ENCODE measurements at places on chromosomes 12 and 14. TPM values are rescaled to one million over a fixed set of nuclear protein-coding genes. Genes with fewer than 3 reads are reported as not detected.
A peak's percentile ranks its signal among the peaks of the same experiment; 100 is the strongest.

The TEX22 gene
- 0.13 TPM for total RNA-seq

GRCh38 chr12:6329703-6330064, 12.2 kb downstream of the TNFRSF1A start:
- DNase-seq, result no peak

- no peak for DNase-seq
Observed at GRCh38 chr12:92702754-92703679, at the start of gene PLEKHG7. Gene PLEKHG7 (plus strand): TSS chr12:92702989. CDS start chr12:92706632, 3,643 bp downstream.

GRCh38 chr12:47110011-47110541, 30.3 kb upstream of the AMIGO2 start:
- DNase-seq, result no peak

GRCh38 chr14:31449971-31450610, 7.2 kb downstream of the DTD2 start:
- no peak for DNase-seq

The PMEL gene
- total RNA-seq, result 0.33 TPM

DNA sequence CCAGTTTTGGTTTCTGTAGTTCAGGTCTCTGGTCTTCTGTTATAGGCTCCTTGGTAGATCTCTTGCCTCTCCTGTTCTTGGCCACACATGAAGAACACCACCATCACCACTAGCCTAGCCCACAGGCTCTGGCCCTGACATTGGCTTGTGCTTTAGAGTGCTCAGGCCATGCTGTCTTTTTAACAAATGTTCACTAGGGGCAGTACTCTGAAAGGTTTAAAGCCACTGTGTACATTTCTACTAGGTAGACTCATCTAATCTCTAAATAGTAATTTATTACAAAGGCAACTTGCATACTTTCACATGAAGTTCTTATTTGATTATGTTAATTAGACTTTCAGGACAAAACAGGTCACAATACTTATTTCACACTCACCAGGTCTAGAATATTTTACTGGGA, 38.3 kb downstream of the PDE6H start:
- DNase-seq, result no peak

DNA sequence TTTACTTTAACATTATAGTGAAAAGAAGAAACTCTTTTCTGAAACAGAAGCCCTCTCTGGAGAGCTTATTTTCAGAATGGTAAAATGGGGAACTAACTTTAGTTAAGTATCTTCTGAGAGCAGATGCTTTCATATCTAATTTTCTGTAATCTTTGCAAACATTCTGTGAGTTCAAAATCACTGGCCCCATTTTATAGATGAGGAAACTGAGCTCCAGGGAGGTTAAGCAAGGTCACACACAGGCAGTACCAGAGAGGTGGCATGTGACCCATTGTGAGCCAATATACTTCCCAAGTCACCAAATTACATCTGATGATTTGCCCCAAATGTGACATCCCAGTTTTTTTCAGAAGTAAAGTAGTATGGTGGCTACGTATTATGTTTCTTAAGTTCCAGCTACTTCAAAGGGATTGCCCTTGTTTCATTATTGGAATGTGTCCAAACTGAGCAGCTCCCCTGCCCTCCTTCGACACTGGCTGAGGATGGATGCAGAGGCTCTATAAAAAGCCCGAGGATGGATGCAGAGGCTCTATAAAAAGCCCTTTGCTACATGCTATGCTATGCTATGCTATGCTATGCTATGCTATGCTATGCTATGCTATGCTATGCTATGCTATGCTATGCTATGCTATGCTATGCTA, 36.2 kb upstream of the NUDT4 start:
- DNase-seq, result no peak

GRCh38 chr12:30753233-30753632, 1.5 kb downstream of the CAPRIN2 start:
- DNase-seq, result peak; percentile 3

GRCh38 chr12:128140551-128140950, 126.4 kb upstream of the TMEM132C start:
- DNase-seq, result no peak

DNA sequence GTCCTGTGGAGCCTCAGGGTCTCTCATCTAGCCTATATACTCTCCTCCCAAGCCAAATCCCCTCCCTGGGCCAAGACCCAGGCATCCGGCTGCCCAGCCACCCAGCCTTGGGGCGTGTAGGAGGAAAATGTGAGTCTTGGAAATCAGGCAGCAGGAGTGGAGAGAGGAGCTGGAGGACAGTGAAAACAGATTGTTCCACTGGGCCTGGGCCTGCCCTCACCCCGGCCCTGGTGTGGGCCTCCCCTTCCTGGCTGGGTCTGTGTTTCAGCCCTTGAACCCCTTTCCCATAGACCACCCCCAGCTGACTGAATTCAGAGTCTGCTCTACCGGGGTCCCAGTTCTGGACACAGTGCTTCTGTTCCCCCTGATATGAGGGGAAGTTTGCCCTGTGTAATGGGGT, 6.7 kb downstream of the ITGA5 start:
- DNase-seq, result no peak

The KRT72 gene
- total RNA-seq, result not detected

DNA sequence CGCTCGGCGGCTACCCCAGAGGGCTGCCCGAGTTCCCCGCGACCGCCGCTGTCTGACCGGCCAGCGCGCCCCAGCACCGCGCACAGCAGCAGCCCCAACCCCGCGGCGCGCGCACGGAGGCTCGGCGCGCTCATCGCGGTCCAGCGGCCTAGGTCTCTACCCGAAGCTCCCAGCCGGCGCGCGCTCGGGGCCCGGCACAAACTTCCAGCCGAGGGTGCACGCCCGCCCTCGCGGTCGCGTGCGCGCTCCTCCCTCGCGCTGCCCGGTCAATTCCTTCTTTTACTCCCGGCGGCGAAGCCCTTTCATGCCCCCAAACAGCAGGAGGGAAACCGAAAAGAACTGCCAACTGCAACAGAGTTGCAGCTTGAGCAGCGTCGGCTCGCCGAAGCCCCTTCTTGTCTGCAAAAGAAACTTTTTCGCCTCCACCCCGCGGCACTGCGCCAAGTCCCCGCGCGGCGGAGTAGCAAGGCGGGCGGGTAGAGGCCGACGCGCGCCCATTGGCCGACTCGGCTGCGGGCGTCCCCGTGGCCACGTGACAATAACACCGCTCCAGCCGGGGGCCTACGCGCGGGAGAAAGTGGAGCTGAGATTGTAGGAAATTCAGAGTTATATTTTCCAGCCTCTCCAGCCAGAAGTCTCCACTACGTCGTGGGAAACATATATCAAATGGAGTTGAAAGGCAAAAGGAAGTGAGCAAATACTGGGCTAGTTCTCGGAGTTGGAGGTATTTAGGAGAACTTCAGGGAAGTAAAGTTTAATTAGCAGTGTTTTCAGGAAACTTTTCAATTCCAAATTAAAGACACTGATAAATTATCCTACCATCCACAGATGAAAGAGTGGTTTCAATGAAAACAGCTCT, at the start of gene LRIG3:
Gene LRIG3 (minus strand): TSS at position 403 of the 859 bp plus-strand sequence. CDS start 269 bp downstream, at position 134.
- DNase-seq, result peak; percentile 90

GRCh38 chr14:68660495-68660894, 132.4 kb downstream of the ZFP36L1 start:
- DNase-seq, result no peak

DNA sequence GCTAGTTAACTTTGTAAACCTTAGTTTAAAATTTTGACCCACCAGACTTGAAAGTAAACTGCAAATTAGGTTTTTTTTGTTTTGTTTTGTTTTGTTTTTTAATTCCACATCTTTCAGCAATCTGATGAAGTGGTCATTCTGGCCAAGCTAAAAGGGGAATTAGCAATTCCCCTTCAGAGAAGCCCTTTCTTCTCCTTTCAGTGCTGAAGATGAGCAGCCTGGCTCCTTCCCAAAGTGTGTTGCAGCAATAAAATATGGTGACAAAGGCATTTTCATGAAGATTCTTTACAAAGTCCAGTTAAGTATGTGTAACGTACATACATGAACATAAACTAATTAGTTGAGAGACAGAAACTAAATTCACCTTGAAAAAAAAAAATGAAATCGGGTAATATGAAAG, 380.1 kb downstream of the NOVA1 start:
- no peak for DNase-seq

DNA sequence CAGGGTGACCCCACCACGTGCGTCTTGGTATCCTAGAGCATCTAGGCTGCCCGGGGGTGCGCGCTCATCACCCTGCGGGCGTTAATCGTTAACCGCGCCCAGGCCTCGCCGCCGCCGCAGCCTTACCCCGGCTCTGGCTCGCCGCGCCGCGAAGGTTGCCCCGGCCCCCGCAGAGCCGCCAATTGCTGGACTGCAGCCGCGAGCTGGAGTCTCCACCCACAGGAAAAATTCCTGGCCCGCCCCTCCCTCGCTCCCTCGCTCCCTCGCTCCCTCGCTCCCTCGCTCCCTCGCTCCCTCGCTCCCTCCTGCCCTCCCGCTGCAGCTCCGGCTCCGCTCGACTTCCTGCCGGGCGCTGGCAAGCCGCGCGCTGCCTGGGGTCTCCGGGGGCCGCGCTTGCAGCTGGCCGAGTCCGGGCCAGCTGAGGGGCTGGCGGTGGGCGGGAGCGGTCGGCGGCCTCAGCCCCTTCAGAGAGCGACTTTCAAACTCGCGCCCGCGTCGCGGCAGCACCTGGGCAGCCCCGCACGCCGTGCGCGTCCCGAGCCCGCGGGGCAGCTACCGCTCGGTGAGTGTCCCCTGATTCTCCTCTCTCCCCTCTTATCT, at the start of gene PLEKHG3:
Gene PLEKHG3 (plus strand): TSS at position 282 of the 600 bp plus-strand sequence. CDS start 23,208 bp downstream, outside the sequence.
- no peak for DNase-seq

The SDR9C7 gene
- total RNA-seq, result not detected

The MARCHF9 gene
- total RNA-seq, result 3.9 TPM

DNA sequence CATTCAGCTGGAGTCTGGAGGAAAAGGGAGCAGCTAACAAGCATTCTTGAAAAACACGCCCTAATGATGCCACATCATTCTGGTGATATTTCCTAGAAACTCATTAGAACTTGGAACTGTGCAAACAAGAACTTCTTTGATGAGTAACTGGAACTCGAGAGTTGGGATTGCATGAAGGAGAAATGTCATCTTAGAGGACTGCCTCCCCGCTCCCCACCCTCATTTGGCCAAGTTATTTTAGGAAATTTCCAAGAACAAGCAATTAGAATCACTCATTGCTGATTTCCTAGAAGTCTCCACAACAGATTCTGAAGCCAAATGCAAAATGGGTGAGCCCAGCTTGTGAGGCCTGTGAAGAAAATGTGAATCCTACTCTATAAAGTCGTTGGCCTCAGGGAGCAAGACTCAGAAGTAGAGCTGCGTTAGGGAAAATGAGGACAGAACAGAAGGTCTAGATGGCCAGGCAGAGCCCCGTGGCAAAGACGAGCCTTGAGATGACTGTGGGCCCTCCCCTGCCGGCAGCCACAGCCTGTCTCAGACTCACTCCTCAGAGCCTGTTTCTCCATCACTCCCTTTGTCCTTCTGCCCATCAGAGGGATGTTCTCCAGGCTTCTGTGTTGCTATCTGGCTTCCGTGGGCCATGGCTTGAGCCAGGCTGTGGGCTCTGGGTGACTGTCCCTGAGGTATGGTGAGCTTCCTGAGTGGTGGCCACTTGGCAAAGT, 38.4 kb downstream of the RTL1 start:
- no peak for DNase-seq

The ZNF839 gene
- 6.0 TPM for total RNA-seq

GRCh38 chr12:63208956-63209355, 58.0 kb upstream of the AVPR1A start:
- DNase-seq, result no peak

The GPR135 gene
- total RNA-seq, result 0.66 TPM

GRCh38 chr14:61385002-61385685, 63.8 kb downstream of the PRKCH start:
- no peak for DNase-seq

DNA sequence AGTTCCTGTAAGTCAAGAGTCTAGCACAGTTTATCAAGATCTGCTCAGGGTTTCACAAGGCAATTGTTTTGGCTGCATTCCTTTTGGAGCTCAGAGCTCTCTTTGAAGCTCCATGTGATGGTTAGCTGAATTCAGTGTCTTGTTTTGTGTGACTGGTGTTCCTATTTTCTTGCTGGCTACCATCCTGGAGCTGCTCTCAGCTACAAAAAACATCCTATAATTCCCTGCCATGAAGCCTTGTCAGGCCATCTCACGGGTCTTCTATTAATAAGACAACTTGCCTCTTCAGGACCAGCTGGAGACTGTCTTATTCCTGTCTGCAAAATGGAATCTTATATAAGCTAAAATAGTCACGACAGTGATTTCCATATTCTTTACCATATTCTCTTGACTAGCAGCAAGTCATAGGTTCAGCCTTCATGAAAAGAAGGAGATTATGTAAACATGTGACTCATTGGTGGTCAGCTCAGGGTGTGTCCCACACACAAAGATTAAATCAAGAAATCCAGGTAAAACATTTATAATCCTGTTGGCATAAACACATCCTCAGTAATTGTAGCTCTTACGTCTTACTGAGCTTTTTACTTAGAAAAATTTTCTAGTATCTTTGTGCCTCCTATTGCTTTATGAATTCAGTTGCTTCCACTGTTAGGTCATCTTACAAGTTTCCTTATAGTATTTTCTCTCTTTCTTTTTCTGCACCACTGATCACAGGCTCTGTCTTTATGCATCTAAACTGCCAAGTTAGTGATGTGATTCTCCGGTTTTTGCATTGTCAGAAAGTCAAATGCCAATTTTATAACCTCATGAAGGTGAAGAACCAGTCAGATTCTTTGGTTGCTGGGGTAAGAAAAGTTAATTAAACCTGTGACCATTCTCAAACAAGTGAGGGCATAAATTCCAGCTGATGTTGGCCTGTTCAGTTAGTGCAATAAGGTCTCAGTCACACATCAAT, 378.5 kb upstream of the MGAT4C start:
- no peak for DNase-seq

GRCh38 chr12:3572560-3572959, 81.6 kb downstream of the PRMT8 start:
- DNase-seq, result no peak

The SSPN gene
- 2.0 TPM for total RNA-seq

DNA sequence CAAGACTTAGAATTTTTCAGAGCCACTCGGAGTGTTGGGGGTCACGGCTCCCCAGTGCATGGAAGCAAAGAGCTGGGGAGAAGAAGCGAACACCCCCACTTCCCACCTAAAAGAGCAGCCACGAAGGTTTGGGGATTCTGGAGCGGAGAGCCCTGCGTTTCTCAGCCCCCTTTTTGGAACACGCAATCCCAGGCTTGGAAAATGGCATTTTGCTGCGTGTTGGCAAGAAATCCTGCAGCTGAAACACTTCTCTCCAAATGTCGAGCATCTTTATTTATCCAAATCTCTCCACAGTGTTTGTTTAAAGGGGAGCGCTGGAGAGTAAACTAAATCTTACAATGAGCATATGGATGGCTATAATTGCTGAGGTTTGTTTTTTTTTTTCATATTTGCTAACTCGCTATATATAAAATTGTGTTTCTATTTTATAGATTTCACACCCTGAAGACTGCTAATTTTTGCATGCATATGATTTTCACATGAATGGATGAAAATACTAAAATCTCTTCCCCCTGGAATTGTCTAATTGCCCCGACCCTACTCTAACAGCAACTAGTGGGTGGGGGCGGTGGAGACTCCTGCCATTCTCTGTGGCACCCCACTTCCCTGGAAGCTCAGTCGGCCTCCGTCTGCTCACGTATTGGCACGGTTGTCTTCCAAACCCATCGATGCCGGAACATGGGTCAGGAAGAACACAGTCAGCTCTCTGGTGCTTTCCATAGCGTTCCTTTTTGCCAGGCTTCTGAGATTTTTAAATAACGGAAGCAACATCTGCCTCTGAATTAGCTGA, 120.5 kb downstream of the GCH1 start:
- no peak for DNase-seq

Measured in pulmonary artery endothelial cell (primary cell).